ENCODE measurements at places on chromosomes 3 and 15.

DNA sequence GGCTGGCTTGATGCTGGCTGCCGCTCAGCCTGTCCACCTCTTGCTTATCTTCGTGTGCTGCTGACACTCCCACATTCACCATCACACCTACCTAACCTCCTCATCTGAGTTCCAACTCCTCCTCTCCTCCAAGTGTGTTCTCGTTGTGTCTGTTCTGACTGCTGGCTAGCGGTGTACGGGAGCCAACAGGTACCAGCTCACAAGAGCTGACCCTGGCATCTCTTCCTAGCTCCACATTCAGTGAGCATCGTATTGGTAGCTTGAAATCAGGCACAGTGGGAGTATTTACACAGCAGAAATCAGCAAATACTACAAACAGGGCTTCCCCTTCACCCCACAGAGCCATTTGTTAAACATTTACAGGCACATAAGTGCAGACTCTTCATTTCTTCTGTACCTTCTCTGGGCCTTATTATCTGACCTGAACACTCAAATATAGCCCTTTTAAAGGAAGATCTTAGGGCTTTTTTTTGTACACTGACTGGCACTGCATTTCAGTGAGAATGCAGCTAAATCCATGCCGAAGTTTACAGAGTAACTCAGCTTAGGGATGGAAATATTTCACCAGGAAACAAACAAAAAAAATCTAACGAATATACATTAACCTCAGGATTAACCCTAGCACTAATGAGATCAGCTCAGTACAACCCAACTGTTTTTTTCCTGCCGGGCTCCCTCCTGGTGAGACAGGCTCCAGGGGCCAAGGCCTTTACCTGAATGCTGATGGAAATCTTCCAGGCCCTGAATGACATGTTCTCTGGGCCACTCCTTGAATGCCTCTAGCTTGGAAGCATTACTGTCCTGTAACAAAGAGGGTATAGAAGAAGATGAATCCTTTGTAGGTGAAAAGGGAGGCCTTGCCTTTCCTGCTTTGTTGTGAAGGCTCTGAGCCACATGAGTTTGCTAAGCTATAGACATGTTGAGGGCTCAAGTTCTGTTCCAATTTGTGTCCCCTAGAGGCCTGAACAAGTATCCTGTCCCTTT lies 150.5 kb upstream of the LPP start:
- no peak overlapping the region for H3K4me3 ChIP-seq
- H3K4me1 ChIP-seq: peaks cover 28% of the 10 kb centered on the region
- H3K27ac ChIP-seq: no peak overlapping the region
- no peaks in the 10 kb centered on the region for H3K27me3 ChIP-seq

- H3K4me1 ChIP-seq: no peaks in the 10 kb centered on the region
- H3K27me3 ChIP-seq: no peaks in the 10 kb centered on the region
- no peaks in the 10 kb centered on the region for H3K36me3 ChIP-seq
- no peak for DNase-seq
- no peak overlapping the region for H3K4me3 ChIP-seq
Measured at GRCh38 chr3:104367000-104367399, 999.7 kb upstream of the ALCAM start.

- H3K36me3 ChIP-seq: peaks cover 42% of the 10 kb centered on the region
- no peak overlapping the region for H3K4me3 ChIP-seq
- no peak overlapping the region for H3K27ac ChIP-seq
Measured at GRCh38 chr15:93027413-93027812, 61.6 kb downstream of the RGMA start.

DNA sequence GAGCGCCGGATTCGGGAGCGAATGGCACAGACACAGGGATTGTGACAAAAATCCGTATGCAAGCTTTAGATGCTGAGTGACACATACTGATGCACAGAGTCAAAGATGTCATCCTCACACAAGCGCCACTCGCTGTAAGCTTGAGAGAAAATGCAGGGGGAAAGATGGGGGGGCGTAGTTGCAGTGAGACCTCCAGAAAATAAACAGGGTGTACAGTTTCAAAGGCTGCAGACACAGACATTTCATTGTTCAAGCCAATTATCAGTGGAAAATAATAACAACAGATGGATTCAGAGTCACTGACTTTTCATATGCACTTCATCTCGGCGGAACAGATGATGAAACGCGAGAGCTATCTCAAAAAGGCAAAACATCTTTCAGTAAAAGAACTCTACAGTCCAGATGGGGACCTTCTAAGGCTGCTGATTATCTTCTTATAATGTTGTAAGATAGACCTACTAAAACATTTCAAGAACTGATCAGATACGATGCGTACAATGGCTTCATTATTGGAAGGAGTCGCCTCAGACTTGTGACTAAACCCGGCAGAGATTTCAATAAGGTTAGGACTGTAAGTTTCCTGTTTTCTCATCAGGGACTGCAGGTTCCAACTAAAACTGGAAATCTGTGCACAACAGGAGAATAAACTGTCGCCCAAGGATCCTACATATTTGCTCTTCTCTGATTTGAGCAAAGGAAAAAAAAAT lies 275.4 kb downstream of the FOXP1 start:
- H3K27me3 ChIP-seq: no peaks in the 10 kb centered on the region
- no peak for DNase-seq
- peak overlapping the region; percentile 1 for H3K4me3 ChIP-seq
- H3K27ac ChIP-seq: no peak overlapping the region
- peaks cover 30% of the 10 kb centered on the region for H3K4me1 ChIP-seq

DNA sequence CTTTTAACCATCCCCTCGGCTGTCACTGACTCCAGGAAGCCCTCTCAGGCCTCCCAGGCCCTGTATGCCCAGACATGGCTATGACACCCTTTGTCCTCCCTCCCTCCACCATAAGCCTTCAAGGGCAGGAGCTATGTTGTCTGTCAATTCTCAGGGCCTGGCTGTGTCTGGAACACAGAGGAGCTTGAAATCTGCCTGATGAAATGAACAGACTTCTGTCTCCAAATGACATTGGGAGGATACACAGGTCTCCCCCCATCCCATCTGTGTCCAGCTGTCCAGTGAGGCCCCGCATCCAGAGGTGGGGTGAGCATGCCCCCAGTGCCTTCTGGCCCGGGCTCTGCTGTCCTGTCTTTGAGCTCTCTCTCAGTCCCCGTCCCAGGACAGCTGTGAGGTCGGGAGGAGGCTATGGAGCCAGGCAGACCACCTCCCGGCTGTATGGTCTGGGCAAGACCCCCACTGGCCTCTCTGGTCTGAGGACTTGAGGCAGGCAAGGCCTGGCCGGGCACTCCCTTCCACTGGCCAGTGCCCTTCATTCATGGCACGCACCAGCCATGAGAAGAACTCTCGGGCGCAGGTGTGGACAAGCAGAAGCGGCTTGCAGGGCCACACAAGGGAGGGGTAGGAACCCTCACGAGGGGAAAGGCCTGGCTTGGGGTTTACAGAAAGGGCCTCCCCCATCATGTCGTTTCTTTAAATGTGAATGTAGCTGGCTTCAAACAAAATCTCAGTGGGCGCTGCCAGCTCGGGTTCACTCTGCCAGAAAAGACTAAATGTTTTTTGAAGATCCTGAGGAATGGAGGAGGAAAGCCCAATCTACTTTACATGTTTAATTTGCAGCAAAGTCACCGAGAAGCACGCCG lies 38.9 kb downstream of the PCSK6 start:
- peaks cover 15% of the 10 kb centered on the region for H3K27me3 ChIP-seq
- no peaks in the 10 kb centered on the region for H3K36me3 ChIP-seq
- H3K4me1 ChIP-seq: peaks cover 9% of the 10 kb centered on the region
- no peak overlapping the region for H3K4me3 ChIP-seq

DNA sequence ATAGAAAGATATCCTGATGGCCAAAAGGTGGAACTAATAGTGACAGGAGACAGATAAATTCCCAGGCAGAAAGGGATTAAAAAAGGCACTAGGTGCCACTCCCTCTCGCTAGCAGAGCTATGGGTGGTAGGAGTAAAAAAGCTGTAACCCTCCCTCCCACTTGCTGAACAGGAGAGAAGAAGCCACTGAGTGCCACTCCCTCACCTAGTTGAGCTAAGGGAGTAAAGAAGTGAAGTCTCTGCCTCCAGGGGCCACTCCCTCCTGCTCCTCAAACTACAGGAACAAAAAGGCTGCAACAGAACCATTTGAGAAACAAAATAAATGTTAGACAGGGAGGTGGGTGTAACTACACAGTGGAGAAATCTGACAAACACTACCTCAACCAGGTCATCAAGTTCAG lies 276.2 kb upstream of the EPHA6 start:
- no peak for DNase-seq
- H3K27me3 ChIP-seq: no peaks in the 10 kb centered on the region
- no peaks in the 10 kb centered on the region for H3K4me1 ChIP-seq
- H3K36me3 ChIP-seq: no peaks in the 10 kb centered on the region
- no peak overlapping the region for H3K4me3 ChIP-seq
- no peak overlapping the region for H3K27ac ChIP-seq

DNA sequence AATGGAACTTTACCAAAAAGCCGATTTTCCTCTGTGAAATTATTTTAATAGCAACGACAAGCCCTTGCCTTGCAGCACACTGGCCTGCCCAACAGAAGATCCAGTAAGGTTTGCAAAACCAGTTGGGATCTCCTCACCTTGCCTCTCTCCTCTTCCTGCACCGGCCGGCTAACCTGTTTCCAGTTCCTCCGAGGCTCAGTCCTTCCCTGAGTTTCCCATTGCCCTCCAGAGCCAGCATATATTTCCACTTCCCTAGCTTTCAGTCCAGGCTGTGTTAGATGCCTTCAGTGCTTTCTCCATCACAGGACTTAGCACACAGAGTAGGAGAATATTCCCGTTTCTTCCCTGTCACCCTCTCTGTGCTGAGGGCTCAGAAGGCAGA lies 60.3 kb downstream of the NOX5 start:
- DNase-seq: no peak
- peaks cover 10% of the 10 kb centered on the region for H3K4me1 ChIP-seq
- H3K27me3 ChIP-seq: peaks cover 25% of the 10 kb centered on the region
- no peak overlapping the region for H3K27ac ChIP-seq
- H3K36me3 ChIP-seq: no peaks in the 10 kb centered on the region
- no peak overlapping the region for H3K4me3 ChIP-seq

GRCh38 chr15:67018441-67018840 lies 47.0 kb upstream of the SMAD3 start:
- H3K4me3 ChIP-seq: no peak overlapping the region
- no peak for DNase-seq
- no peaks in the 10 kb centered on the region for H3K36me3 ChIP-seq
- H3K27me3 ChIP-seq: no peaks in the 10 kb centered on the region
- H3K4me1 ChIP-seq: peaks cover 3% of the 10 kb centered on the region
- H3K27ac ChIP-seq: no peak overlapping the region

GRCh38 chr3:179000659-179001058 lies 71.0 kb downstream of the ZMAT3 start:
- H3K4me3 ChIP-seq: no peak overlapping the region
- no peaks in the 10 kb centered on the region for H3K27me3 ChIP-seq
- no peaks in the 10 kb centered on the region for H3K4me1 ChIP-seq
- DNase-seq: no peak
- H3K27ac ChIP-seq: no peak overlapping the region
- H3K36me3 ChIP-seq: no peaks in the 10 kb centered on the region

All from CD4-positive, alpha-beta T cell (primary cell).